Activated T-helper 9 cell treated with anti-CD3 and anti-CD28 coated beads, Interleukin-2, amount 50 U/mL, for 16 hours (primary cell): ENCODE measurements at places on chromosomes 11 and 22.

- no peak for DNase-seq
Measured at GRCh38 chr11:24622262-24622661, 125.4 kb downstream of the LUZP2 start.

GRCh38 chr11:117498791-117499190, 171.1 kb downstream of the CEP164 start:
- DNase-seq, result no peak

GRCh38 chr11:118882491-118882890, 1.2 kb upstream of the CXCR5 start:
- DNase-seq, result no peak

- no peak for DNase-seq
Measured at GRCh38 chr22:22396741-22397291, 111.7 kb downstream of the ZNF280B start.

- no peak for DNase-seq
Measured at GRCh38 chr22:27487600-27488452, 313.7 kb downstream of the MN1 start.

- no peak for DNase-seq
Measured at GRCh38 chr11:119999220-119999619, 138.7 kb downstream of the TRIM29 start.

DNA sequence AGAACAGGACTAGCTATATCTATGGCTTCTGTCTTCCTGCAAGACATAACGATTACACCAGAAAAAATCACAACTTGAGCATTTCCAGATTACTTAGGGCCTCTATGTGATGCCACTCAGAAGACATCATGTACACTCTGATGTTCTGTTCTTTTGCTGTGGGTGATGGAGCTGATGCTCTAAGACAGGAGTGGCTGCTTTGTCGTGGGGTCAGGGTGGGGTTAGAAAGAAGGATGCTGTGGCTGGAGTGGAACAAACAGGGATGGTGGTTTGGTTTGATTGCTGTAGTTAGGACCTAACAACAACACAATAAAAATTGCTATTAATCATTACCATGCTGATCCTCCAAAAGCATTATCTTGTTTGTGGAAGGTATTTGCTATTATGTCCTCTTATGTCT, 120.3 kb upstream of the ARHGAP20 start:
- no peak for DNase-seq

- no peak for DNase-seq
Measured at GRCh38 chr11:35981581-35981980, 37.7 kb downstream of the LDLRAD3 start.

DNA sequence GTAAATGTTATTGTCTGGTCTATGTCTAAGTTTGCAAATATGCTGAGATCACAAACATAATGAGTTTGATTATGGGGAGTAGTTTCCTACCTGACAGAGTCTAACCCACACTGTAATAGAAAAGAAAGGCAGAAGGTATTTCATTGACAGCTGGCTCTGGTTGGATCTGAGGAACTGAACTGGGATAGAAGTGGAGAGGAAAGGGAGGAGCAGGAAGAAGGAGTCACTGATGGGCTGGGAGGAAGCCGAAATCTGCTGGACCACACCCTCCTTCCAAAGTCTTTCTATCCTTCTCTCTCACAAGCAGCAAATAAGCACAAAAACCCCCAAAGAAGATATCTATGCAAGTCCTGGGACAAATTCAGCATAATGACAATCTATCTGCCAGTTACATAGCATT, 11.7 kb downstream of the BLID start:
- no peak for DNase-seq

DNA sequence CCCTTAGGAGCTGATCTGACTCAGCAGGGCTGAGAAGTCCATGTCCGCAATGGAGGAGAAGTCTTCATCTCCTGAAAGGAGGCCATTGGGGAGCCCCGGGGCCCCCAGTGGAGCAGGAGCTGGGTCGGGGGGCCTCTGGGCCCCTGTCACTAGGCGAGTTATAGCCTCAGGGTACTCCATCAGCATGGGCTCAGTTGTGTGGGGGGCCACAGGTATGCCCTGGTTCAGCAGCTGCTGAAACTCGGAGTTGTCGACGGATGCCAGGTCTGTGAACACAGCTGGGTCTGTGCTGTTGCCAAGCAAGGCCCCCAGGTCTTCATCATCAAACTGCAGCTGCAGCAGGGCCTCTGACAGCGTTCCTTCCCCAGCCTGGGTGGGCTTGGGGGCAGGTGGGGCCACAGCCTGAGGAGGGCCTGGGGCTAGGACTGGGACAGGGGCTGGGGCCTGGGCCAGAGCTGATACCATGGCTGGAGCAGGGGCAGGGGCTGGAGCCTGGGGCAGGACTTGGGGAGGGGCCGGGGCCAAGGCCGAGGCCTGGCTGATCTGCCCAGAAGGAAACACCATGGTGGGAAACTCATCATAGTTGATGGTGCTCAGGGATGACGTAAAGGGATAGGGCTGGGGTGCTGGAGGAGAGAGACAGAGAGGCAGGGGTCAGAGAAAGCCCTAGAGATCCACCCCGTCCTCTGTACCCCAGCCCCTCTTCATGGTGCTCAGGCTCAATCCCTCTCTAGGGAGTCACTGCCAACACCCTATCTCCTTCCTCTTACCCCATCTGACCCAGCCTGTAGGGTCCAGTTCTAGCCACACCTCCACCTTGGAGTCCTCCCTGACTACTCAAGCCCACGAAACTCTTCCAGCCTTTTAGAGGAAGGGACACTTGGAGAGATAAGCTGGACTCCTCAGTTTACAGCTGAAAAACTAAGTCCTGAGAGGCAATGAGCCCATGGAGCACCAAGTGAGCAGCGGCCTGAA, 8.1 kb downstream of the RELA start:
- DNase-seq, result no peak

DNA sequence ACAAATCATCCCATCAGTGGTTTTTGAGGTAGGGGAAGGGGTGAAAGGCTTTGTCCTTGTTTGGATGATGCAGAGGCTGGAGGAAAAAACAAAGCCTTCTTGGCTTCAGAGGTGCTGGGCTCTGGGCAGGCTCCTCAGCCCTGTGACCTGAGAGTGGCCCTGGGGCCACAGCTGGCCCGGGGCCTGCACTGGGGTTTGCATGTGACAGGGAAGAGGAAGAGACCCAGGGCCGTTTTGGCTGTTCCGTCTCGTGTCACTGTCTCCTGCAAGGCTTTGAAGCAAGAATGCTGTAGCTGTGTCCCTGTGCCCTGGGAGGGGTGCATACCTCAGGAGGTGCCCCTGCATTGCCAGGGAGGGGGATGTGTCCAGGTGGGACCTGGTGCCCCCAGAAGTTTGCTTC, 12.6 kb downstream of the ARHGAP8 start:
- no peak for DNase-seq

- no peak for DNase-seq
Measured at GRCh38 chr11:34034053-34034452, 17.5 kb upstream of the CAPRIN1 start.

- no peak for DNase-seq
Measured at GRCh38 chr22:22714600-22715335, 70.4 kb downstream of the GGTLC2 start.

GRCh38 chr11:60209977-60210376, 27.1 kb upstream of the MS4A6A start:
- DNase-seq, result no peak

DNA sequence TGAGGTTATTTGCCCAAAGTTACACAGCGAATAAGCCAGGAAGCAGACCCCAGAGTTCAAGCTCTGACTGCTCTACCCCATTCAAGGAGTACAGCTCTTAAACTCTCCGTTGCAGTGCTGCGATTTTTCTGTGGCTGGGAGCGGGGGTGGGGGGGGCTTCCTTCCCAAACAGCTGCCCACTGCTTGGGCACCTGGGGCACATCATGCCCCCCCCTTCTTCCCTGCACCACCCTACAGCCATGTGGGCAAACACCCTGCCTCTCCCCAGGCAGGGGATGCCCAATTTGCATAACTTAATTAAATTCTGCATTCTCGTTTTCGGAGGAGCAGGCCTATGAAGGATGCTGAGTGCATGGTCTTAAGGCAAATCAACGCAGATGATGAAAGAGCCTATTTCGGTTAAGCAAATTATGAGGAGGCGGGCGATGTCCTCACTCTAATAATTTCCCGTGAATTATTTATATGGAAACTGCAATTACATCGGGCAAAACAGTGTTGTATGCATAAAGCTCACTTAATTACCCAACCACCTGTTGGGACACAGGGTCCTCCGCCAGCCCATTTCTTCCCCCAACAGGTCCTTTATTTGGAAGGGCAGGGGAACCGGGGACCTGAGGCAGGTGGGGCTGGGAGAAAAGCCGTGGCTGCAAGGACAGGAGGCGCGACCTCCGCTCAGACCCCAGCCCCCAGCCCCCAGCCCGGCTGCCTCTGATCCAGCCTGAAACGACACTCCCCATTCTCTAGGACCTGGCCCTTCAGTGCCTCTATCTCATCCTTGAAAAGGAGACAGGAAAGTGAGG, 610.5 kb downstream of the BUD13 start:
- no peak for DNase-seq

GRCh38 chr11:88521799-88522201, 184.3 kb upstream of the CTSC start:
- DNase-seq, result no peak

GRCh38 chr11:107014871-107015270, 3.4 kb downstream of the GUCY1A2 start:
- DNase-seq, result no peak

GRCh38 chr22:22773979-22774604, 113.5 kb upstream of the IGLL5 start:
- no peak for DNase-seq

GRCh38 chr11:87038235-87038977, 672 bp downstream of the TMEM135 start:
- DNase-seq, result no peak

GRCh38 chr11:14089690-14090462, 127.4 kb downstream of the SPON1 start:
- DNase-seq, result no peak

- no peak for DNase-seq
Measured at GRCh38 chr11:94130298-94131046, 1.8 kb downstream of the PANX1 start.

GRCh38 chr11:116853461-116854073, 16.1 kb upstream of the APOA1 start:
- DNase-seq, result peak; percentile 26

- DNase-seq, result no peak
Measured at GRCh38 chr11:94885133-94885532, 88.2 kb downstream of the CWC15 start.

DNA sequence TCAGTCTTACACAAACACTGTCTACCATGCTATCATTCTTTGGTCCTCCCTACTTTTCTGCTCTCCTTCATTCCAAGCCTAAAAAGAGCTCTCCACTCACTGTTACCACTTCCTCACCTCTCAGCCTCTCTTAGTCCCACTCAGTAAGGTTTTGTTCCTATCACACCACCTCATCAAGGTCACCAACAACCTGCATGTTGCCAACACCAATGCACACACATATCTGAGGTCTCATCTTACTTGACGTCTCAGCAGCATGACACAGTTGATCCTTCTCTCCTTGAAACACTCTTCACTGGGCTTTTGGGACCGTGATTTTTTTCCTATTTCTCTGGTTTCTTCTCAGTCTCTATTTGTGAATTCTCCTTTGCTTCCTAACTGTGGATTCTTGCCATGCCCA, 8.1 kb downstream of the PISD start:
- no peak for DNase-seq

DNA sequence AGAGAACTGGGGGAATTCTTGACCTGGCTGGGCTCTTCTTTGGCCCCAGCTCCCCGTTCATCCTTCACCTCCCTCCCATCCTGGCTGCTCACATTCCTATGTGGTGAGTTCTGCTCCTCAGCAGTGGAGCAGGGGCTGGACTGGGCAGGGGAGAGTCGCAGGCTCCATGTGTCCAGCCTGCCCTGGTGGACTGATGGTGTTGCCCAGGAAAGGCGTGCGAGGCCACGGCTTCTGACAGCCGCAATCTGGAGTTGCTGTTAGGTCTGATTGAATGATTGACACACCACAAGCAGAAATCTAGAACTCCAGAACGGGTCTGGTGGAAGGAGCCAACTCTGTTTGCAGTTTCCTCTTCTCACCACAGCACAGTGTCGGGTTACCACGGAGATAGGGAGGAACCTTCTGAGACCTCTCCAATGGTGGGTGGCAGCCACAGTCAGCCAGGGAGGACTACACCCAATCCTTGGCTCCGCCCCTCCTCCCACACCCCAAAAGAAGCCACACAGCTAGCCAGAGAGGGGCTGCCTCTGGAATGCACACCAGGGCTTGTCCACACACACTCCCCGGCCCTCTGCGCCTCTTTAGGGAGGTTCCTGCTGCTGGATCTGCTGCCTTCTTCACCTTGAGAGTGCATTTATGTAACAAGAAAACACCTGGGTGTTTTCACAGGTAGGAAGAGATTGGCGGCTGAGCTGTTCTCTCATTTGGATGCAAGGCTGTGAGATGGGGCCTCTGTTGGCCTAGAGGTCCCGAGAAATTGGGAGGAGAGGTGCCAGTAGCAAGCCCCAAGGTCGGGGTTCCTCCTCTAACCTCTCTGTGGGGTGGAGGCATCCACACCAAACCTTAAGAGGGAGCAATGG, 56.4 kb upstream of the CD44 start:
- DNase-seq, result peak; percentile 69

- DNase-seq, result no peak
Measured at GRCh38 chr11:10605941-10606381, 37.5 kb upstream of the LYVE1 start.

DNA sequence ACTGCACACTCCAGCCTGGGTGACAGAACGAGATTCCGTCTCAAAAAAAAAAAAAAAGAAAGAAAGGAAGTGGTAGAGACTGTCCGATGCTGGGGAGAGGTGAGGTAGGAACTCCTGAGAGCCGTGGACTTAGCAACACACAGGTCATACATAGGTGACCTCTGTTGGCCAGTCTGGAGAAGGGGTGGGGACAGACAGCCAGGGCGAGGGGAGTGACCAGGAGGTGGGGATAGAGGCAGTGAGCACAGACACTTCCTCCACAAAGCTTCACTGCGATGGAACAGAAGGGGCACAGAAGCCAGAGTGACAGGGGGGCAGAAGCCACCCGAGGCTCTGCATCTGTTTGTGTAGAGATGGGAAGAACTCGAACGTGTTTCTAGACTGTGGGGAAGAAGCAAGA, 47.1 kb downstream of the MYH9 start:
- no peak for DNase-seq

DNA sequence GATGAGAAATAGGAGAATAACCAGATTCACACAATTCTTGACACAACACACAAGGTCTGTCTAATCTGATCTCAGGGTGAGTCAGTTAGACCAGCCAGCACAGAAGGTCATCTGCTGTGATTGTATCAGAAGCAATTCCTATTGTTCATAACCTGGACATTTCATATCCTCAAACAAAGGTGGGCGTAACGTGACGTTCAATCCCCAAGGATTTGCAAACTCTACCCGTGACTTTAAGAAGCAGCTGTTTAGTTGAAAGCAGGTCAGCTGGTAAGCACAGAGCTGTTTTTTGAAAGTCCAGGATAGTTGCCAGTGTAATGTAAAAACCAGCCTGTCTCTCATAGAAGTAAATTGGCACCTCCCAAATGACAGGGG, 385.1 kb downstream of the DCDC1 start:
- DNase-seq, result no peak

- DNase-seq, result no peak
Measured at GRCh38 chr11:86587264-86588193, 84.9 kb downstream of the ME3 start.
